Left cardiac atrium (tissue), 4 donors: ENCODE measurements at places on chromosomes 16 and 17. TPM values are rescaled to one million over a fixed set of nuclear protein-coding genes. Genes with fewer than 3 reads are reported as not detected.

Gene PRAC1
- not detected for total RNA-seq

Gene GAST
- not detected for total RNA-seq

Gene NUDT16L1
- total RNA-seq, result 39.1 TPM

Gene KRT27
- not detected for total RNA-seq

Gene TBC1D3B
- 3.9 TPM for total RNA-seq

Gene C17orf107
- 1.3 TPM for total RNA-seq

Gene PLLP
- 8.2 TPM for total RNA-seq

Gene ARMC5
- total RNA-seq, result 8.9 TPM

DNA sequence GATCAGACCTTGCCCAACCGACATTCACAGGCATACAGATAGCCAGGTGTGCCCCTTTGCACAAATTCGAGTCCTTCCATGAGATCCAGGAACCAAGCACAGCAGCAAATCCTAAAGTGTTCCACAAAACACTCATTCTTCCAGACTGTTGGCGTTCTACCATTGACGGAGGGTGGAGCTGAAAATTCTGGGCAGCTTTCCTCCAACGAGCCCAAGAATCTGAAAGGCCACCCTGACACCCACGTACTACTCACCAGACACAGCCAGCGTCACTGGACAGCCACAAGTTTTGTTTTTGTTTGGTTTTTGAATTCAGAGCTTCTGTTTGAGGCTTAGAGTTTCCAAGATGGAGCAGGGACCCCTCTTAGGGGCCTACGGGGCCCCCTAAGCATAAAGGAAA, 83.8 kb downstream of the PMP22 start:
- DNase-seq, result no peak

DNA sequence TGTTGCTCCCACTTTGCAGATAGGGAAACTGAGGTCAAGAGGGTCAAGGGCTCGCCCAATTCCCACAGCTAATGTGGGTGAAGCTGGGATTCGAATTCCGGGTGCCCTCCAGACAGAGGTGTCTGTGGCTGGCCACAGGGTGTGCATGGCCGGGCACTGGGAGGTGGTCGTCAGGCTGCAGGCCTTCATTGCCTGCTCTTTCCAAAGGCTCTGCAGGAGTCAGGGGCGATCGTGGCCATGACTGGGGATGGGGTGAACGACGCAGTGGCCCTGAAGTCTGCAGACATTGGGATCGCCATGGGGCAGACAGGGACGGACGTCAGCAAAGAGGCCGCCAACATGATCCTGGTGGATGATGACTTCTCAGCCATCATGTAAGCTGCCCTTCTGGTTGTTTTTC, 49.8 kb downstream of the MEAK7 start:
- no peak for DNase-seq

DNA sequence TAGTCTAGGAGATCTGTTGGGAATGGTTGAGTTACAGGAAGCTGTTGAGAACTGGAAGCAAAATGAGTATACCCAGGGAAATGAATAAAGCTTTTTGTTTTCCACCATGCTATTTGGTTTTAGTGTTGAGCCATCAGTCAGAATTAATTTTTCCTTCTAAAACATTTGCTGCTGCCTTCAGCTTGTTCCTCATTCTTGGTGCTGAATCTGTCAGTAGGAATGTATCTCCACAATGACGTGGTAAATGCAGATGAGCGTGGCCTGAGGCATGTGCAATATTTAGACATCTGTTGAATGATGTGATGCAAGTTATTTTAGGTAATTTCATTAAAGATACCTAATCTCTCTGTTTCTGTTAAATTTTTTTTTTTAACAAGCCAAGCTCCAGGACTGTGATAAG, 10.9 kb downstream of the HAPSTR1 start:
- DNase-seq, result no peak

GRCh38 chr17:41171886-41172285, 3.9 kb upstream of the KRTAP4-3 start:
- no peak for DNase-seq

DNA sequence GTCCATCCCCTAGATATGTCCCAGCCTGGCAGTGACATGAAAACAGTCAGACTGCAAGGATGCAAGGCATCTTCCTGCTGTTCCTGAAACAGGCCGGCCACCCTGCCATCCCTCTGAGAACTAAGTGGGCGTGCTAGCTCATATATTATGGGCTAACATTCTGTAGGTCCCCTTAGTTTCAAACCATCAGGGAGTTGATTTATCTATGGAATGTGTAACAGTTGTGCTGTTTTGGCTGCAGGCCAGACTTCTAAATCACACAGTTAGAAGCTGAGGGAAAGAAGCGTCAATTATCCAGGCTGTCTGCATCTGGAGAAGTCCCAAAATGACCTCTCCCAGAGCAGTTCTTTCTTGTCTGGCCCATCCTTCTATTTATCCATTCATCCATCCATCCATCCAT, 102.7 kb upstream of the DNAH9 start:
- no peak for DNase-seq

GRCh38 chr16:27867122-27868110, 196.1 kb downstream of the GSG1L start:
- DNase-seq, result peak; percentile 60

GRCh38 chr16:11546608-11547061, 40.1 kb downstream of the LITAF start:
- DNase-seq, result no peak

- no peak for DNase-seq
Observed at GRCh38 chr17:80486692-80487091, 10.3 kb upstream of the NPTX1 start.

DNA sequence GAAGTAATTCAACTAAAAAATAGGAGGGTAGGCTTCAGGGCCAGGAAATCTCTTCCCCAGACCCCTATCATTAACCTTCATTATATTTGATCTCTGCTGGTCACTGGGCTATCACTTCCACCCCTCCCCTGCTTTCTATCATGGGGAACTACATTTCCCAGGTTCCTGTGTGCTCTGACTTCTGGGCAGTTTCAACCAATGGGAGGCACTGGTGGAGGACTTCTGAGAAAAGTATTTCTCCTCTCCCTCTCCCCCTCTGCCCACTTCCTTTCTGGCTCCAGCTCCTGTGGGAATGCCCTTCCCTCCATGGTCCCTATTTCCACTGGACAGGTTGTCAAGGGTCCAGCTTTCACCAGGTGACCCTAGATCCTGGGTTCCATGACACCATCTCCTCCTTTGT, 364.4 kb downstream of the C16orf95 start:
- DNase-seq, result no peak

DNA sequence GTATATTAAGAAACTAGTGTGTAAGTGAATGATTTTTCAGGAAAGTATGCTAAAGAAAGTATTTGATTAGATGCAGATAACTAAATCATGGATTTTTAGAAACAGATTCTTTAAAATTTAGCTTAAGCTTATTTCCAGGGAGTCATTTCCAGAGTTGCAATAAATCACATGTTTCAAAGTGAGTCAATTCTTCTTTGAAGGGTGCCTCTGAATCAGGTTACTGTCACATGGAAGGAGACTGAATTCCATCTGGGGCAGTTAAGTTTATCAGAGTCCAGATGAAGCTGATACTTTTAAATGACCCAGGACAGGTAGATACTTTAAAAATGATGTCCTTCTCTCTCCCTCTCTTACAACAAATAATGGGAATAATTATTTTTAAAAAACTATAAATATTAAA, 5.0 kb downstream of the MFSD11 start:
- no peak for DNase-seq

GRCh38 chr16:86225905-86226371, 284.4 kb upstream of the FOXF1 start:
- DNase-seq, result no peak

GRCh38 chr16:79250502-79251098, 349.9 kb downstream of the MAF start:
- no peak for DNase-seq

- DNase-seq, result no peak
Observed at GRCh38 chr17:39969375-39969774, 6.6 kb downstream of the GSDMA start.
